Esophagus mucosa (tissue), 1 donor: ENCODE measurements at places on chromosomes 2 and 18. TPM values are rescaled to one million over a fixed set of nuclear protein-coding genes. Genes with fewer than 3 reads are reported as not detected.

- ATAC-seq: no peak
Measured at GRCh38 chr18:10841203-10841602, 308.2 kb downstream of the PIEZO2 start.

DNA sequence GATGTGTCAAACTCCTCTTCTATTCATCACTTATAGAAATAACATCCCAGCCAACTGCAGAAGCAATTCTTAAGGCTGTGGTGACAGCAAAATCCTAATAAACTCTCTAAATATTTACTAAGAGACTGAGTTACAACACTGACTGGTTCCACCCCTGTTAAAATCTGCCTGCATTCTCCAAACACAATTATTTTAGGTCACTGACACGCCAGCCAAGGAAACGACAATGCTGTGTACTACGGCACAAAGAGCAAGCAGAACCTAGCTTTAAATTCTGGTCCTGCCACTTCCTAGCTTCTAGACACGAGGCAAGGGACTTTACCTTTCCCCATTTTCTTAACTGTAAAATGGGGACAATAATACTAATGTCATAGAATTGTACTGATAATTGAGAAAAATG is 4.1 kb downstream of the CYRIA start:
- ATAC-seq: no peak

DNA sequence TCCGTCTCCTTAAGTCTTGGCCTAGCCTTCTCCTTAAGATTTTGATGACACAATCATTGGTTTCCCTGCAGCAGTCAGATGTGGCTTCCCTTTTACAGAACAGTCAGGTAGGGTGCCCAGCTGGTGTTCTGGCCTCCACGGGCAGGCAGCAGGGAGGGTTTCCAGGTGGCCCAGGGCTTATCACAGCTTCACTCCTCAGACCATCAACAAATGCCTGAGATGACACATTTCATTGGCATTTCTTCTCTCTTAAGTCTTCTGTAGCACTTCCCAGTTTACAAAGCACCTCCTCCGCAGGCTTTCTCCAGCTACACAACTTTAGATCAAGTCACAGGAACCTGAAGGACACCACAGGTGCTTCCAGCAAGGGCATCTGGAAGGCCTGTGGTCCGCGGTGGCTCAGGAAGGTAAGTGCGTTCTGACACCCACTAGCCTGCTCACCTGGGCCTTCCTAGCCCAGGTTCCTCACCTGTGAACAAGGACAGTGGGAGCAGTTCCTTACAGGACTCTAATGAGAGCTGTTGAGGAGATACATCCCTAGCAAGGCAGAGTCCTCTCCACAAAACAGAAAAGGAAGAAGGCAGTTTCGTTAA is 37.6 kb downstream of the PTPN18 start:
- ATAC-seq: no peak

DNA sequence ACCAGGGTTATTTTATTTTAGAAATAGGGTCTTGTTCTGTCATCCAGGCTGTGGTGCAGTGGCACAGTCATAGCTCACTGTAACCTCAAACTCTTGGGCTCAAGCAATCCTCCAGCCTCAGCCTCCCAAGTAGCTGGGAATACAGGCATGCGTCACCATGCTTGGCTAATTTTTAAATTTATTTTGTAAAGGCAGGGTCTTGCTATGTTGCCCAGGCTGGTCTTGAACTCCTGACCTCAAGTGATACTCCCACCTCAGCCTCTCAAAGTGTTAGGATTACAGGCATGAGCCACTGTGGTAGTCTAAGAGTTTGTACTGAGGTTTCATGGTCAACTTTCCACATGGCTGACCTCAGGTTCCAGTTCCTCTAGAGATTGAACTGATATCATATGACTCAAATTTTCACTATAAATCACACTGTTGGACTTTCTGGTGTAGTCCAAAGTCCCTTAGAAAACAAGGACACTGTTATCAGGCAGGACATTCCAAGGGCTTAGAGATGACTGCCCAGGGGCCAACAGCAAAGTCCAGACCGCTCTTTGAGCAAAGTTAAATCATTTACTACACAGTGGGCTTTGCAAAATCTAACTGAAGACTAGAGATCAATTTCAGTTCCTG is 82.0 kb upstream of the MEX3C start:
- no peak for ATAC-seq

- ATAC-seq: peak; percentile 14
Measured at GRCh38 chr2:240605867-240606743, 19.2 kb upstream of the GPR35 start.

- ATAC-seq: no peak
Measured at GRCh38 chr2:68857855-68858456, 13.2 kb downstream of the BMP10 start.

DNA sequence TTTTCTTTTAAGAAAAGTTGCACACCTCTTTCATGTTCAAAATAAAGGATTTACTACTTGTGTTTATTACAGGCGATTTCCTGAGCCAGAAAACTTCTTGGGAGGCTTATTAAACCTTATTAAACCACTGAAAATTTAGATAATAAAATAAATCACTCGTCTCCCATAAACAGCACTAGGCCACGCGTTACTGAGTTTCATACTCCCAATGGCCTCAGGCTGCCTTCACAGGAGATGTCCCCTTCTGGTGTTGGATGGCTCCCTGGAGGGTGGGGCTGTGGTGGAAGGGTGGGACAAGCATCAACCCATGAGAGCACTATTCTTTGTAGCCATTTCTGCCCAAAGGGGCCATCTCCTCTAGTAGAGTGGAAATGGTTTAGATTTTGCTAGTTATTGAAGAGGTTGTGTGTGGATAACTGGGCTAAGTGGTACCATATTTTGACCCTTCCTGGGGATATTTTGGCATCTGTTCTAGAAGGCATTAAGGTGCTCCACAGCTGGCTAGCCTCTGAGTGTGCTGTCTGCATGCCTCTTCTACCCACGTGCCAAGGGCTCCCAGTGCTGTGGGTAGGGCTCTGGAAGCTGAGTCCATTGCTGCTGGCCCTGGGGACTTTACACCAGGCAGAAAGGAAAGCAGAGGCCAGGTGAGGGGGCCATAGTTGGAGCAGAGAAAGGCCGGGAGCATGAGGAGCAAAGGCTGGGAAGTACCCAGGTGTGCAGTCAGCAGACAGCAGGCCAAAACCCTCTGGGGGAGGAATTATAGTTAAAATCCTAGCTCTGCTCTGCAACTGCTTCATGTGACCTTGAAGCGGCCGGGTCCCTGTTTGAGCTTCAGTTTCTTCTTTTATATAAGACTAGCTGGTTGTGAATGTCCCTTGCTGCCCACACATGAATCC is 121.7 kb upstream of the SMAD2 start:
- no peak for ATAC-seq

- peak; percentile 93 for ATAC-seq
Measured at GRCh38 chr2:239966029-239966852, 58.9 kb downstream of the NDUFA10 start.

DNA sequence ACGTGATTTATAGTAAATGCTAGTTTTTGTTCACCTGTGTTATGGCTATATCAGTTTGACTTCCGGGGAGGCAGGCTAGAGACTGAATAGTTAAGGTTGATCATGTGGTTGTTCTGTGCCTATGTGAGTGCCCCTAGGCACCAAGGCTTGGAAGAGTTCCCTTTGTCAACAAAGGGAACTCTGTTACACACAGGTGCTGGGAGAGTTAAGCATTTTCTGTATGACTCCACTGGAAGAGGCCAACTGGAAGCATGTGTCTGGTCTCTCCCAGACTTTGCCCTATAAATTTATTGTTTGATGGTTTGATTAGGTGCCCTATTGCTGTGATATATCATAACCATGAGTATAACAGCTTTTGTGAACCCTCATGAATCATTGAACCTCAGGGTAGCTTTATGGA is 63.8 kb downstream of the ARL6IP6 start:
- peak; percentile 29 for ATAC-seq

DNA sequence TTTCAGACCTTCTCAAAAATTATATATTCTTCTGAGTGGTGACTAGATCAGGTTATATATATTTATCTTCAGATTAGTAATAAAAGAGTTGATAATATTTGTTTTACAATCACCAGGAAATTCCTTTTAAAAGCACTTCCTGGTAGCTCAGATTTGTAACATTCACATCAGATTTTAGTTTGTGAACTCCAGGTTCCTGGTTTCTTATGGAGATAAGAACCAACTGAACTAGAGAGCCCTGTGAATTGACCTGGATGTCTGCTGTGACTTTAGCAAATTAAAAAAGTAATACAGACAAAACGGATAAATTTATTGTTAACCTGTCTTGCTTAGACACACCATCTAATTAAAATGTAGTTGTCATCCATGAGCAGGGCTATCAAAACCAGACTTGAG is 868.7 kb downstream of the BCL11A start:
- ATAC-seq: no peak

DNA sequence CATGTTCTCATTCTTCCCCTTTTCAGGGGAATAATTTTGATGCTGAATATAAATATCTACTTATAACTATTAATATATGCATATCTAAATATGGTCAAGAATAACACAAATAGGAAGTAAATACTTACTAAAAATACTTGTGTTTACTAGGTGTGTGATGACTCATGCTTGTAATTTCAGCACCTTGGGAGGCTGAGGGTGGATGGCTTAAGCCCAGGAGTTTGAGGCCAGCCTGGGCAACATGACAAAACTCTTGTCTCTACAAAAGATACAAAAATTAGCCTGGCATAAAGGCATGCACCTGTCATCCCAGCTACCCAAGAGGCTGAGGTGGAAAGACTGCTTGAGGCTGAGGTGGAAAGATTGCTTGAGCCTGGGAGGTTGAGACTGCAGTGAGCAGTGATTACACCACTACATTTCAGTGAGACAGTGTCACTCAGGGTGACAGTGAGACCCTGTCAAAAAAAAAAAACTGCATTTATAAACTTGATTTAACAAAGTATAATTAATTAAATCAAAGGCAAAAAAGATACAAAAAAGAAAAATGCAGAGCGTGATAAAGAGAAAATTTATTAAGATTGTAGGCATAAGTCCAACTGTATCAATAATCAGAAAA is 703.1 kb upstream of the VRK2 start:
- no peak for ATAC-seq

DNA sequence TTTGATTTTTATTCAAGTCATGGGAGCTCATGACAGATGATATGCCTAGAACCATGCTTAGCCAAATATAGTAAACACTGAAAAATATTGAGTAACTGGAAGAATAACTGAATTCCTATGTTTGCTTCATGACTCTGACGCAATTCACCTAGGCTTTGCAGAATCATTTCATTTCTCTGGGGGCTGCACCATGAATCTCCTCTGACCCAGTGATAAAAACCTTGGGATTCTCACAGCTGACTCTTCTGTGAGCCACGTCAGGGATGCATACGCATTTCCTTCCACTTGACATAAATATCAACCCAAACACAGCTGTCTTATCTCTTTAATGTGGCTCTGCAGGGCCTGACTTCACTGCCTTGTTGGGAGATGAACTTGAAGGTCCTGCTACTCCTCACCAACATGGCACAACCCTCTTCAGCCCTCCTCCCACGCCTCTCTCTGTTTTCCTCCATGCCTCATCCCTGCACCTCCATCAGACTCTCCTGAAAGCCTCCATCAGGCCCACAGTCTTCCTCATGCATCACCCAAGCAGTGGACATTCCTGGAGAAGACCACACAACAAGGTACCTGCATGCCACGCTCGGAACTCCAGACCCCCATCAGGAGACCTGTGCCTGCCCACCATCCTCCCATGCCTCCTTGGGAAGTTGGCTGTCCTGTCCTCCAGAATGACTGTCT is 29.8 kb downstream of the COL6A3 start:
- ATAC-seq: no peak

DNA sequence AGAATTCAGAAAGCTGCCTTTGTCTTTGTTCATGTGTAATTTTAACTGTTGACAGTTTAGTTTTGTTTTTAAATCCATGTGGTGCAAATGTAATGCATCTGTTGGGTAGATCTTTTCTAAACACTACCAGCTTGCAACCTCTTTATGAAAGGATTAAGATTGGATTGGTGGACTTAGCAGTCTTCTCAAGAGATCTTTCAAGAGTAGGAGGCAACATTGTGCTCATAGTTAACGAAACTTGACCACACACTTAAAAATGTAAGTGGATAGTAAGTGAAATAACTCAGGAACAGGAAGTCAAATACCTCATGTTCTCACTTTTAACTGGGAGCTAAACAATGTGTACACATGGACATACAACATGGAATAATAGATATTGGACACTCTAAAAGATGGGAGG is 579.0 kb downstream of the RIT2 start:
- ATAC-seq: no peak

GRCh38 chr2:98463988-98464771 is 19.5 kb downstream of the INPP4A start:
- ATAC-seq: no peak

- no peak for ATAC-seq
Measured at GRCh38 chr2:187422282-187422681, 25.8 kb downstream of the CALCRL start.

DNA sequence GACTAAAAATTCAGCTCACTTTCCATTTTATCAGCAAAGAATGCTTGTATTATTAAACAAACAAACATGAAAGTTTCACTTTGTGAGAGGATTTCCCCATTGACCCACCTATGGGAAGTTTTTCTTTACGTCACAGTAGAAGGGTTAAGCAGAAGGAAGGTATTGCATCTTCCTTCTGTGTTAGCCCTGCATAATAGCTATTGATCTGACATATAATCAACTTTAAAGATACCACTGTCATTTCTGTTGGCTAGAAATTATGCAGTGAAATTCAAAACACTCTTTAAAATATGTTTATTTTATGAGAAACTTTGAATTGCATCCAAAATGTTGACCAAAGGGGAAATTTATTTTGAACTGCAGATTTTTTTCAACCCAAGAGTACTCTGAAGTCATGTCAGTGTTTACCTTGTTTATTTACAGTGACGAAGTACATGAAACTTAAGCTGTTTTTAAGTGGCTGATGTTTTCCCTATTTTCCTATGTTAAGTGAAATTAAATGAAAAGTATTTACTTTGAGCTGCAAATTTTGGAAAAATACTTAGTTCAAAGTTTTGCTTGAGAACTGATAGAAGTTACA is 566.4 kb downstream of the ZEB2 start:
- ATAC-seq: no peak

- ATAC-seq: no peak
Measured at GRCh38 chr18:22110461-22110924, 58.9 kb upstream of the GATA6 start.

DNA sequence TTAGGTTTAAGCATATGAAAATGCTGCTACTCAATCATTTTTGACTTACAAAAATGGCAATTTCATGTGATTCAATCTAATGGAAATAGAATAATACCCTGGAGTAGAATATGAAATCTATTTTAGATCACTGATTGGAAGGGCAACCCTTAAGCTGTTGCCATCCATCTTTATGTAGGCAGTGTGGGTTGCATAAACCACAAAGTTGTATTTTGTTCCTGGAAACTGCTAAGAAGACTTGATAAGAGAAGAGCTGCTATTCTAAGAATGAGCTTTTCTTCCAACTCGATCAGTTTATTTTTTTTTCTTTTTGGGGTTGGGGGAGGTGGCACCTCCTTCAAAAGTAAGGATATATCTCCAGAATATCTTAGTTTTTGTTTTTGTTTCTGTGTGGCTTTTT is 60.2 kb downstream of the CAVIN2 start:
- ATAC-seq: no peak

CPS1 gene
- 4.7 TPM for total RNA-seq

TUBA3E gene
- total RNA-seq: not detected

MEP1B gene
- not detected for total RNA-seq

TM4SF20 gene
- not detected for total RNA-seq

SCN2A gene
- 0.04 TPM for total RNA-seq

COL4A3 gene
- total RNA-seq: 0.76 TPM

IL36RN gene
- total RNA-seq: 64.1 TPM

PID1 gene
- total RNA-seq: 1.2 TPM

DHRS9 gene
- total RNA-seq: 23.8 TPM

MAP3K19 gene
- total RNA-seq: not detected

CCDC85A gene
- 0.24 TPM for total RNA-seq

SLC9A4 gene
- total RNA-seq: 0.08 TPM

CYP26B1 gene
- total RNA-seq: 1.9 TPM

UBE2F gene
- total RNA-seq: 58.2 TPM

ANKRD30BL gene
- total RNA-seq: not detected

ANKRD44 gene
- 6.8 TPM for total RNA-seq

RRM2 gene
- total RNA-seq: 66.4 TPM
